ENCODE measurements at places on chromosomes 16 and 17. TPM values are rescaled to one million over a fixed set of nuclear protein-coding genes. Genes with fewer than 3 reads are reported as not detected.

Gene SULT1A2
- 0.25 TPM for total RNA-seq

Gene ACSM2A
- not detected for total RNA-seq

Gene ARHGAP27
- 3.0 TPM for total RNA-seq

Gene C17orf113
- total RNA-seq: 2.5 TPM

Gene MYOCD
- 0.25 TPM for total RNA-seq

Gene ZNF785
- total RNA-seq: 13.5 TPM

Gene NOB1
- 10.3 TPM for total RNA-seq

Gene PRAC1
- not detected for total RNA-seq

Gene MAP2K6
- 26.3 TPM for total RNA-seq

Gene FN3K
- 32.9 TPM for total RNA-seq

Gene MARVELD3
- 0.25 TPM for total RNA-seq

Gene CORO6
- total RNA-seq: 0.98 TPM

Gene UTS2R
- not detected for total RNA-seq

Gene MT1H
- not detected for total RNA-seq

Gene GAST
- not detected for total RNA-seq

Gene GCGR
- total RNA-seq: not detected

Gene ALOX15
- total RNA-seq: under 0.01 TPM

Gene EPX
- not detected for total RNA-seq

Gene ABHD15
- 0.74 TPM for total RNA-seq

Gene INO80E
- total RNA-seq: 23.4 TPM

Gene CIAPIN1
- 56.5 TPM for total RNA-seq

Gene AIPL1
- not detected for total RNA-seq

Gene DHRS7C
- total RNA-seq: not detected

Gene AP1G1
- 96.1 TPM for total RNA-seq

Gene DBNDD1
- total RNA-seq: 12.8 TPM

Gene GSDMA
- under 0.01 TPM for total RNA-seq

Gene SGCA
- total RNA-seq: 0.25 TPM

Gene PRPF8
- total RNA-seq: 132 TPM

Gene EVI2B
- total RNA-seq: 0.49 TPM

Gene CLEC18A
- total RNA-seq: 0.74 TPM

Gene MT1A
- not detected for total RNA-seq

Gene TPSAB1
- total RNA-seq: not detected

Gene PPY
- total RNA-seq: not detected

Gene CHST4
- under 0.01 TPM for total RNA-seq

Gene TMED6
- total RNA-seq: not detected

Gene TBC1D3I
- 0.49 TPM for total RNA-seq

Gene USP36
- 17.9 TPM for total RNA-seq

Gene EVI2A
- 3.0 TPM for total RNA-seq

Gene TP53TG3C
- total RNA-seq: not detected

Gene HS3ST2
- 8.6 TPM for total RNA-seq

Gene LRRC75A
- 4.7 TPM for total RNA-seq

Gene CES5A
- not detected for total RNA-seq

Gene NOD2
- total RNA-seq: 0.49 TPM

Gene ASGR1
- 11.3 TPM for total RNA-seq

Gene CCDC200
- not detected for total RNA-seq
